HL-60 (cell line): ENCODE measurements at places on chromosomes 7 and 10.

DNA sequence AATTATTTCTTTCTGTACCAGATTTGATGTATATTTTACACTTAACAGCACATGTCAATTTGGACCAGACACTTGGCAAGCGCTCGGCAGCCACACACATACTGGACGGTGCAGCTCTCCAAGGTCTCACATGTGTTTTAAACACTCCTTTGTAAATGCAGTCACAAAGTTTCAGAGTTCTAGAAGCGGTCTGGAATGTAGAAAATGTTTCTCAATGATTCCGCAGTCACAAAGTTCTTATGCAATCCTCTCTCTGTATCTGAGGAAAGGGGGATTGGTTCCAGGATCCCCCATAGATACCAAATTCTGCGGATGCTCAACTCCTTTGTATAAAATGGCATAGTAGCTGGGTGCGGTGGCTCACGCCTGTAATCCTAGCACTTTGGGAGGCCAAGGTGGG is 253.0 kb upstream of the GRB10 start:
- DNase-seq = no peak

DNA sequence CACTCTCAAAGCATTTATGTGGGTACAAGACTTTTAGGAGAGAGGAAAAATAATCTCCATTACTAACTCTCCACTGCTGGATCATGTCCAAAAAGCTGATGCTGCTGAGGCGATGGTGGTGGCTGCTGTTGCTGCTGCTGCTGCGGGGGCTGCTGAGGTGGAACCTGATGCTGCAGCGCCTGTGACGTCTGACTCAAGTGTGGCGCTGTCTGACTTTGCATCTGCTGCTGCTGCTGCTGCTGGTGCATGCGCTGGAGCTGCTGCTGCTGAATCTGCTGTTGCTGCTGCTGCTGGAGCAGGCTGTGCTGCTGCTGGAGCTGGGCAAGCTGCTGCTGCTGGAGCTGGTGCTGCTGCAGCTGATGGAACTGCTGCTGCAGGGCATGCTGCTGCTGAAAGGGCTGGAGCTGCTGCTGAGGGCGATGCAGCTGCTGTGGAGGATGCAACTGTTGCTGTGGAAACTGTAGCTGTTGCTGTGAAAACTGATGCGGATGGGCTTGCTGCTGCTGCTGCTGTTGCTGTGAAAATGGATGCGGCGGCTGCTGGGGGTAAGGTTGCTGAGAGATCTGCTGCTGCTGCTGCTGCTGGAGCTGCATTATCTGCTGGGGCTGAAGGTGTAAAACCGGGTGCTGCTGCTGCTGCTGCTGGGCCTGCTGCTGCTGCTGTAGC is 34.5 kb downstream of the PAXIP1 start:
- no peak for DNase-seq

DNA sequence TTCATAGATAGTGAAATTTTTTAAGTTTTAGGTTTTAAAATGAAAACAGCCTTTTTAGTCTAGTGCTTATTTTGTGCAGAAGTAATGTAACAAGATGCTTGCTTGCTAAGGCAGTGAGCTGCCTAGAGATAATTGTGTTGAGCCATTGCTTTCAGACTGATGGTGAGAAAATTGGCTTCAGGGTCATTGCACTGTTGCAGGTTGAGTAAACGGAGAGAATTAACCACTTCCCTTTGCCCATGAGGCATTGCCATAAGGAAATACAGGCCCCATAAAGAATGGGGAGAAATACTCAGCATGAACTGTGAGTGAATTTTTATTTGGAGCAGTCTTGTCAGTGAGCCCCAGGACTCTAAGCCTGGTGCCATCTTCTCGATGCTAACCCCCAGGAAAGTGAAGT is 140.5 kb downstream of the LRRC4 start:
- peak; percentile 71 for DNase-seq

- DNase-seq = no peak
Measured at GRCh38 chr10:110494532-110494931, 3.2 kb upstream of the DUSP5 start.

DNA sequence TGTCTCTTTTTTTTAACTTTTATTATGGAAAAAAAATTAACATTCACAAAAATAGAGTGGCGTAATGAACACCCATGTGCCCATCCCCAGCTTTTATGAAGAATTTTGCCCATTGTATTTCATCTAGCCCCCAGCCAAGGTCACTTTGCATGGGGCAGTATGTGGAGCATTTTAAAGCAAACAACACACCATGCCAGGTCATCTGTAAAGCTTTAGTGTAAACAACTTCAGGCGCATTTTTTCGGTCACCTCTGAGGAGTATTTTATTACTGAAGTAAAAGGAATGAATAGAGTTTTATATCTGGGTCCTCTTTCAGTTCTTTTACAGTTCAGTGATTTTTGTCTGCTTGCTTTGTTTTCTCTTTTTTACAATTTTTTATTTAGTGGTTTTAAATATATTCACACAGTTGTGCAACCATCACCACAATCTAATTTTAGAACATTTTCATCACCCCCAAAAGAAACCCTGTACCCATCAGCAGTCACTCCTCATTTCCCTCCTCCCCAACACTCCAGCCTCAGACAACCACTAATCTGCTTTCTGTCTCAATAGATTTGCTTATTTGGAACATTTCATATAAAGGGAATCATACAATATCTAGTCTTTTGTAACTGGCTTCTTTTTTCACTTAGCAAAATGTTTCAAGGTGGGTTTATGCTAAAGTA is 87.9 kb downstream of the SLC37A3 start:
- DNase-seq = no peak

DNA sequence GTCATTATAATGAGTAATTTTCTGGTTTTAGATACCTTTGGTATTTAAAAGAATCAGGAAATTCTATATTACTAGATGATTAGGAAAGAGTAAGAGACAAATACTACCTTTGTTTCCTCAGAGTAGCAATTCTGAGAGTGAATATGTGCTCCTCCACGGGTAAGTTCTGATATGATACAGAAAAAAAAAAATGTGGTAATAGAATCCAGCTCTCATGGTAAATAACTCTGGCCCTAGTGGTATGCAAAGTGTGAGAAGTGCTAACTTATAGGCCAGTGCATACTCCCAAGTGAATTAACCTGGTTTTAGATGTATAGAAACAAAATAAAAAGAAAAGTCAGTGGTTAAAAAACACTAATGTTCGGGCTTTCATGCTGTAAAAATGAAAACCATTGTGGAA is 512.6 kb upstream of the SEMA3D start:
- DNase-seq = no peak

- peak; percentile 64 for DNase-seq
Measured at GRCh38 chr10:8137726-8138125, 83.2 kb downstream of the GATA3 start.

DNA sequence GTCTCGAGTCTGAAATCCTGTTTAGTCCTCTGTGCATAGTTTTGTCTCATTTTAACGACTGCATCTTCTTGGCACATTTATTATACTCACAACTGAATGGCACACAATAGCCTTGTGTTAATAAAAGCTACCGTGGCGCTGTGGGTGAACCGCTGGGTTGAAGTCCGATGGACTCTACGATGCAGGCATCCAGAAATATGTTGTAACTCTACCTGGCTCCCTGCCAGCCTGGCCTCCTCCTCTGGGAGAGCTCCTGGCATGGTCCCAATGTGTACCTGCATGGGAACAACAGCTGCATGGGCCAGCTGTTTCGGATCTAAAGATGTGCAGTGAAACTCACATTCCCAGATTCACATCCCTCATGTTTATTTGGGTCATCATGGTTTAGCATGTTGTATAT is 3.7 kb upstream of the DPYSL4 start:
- DNase-seq = no peak

DNA sequence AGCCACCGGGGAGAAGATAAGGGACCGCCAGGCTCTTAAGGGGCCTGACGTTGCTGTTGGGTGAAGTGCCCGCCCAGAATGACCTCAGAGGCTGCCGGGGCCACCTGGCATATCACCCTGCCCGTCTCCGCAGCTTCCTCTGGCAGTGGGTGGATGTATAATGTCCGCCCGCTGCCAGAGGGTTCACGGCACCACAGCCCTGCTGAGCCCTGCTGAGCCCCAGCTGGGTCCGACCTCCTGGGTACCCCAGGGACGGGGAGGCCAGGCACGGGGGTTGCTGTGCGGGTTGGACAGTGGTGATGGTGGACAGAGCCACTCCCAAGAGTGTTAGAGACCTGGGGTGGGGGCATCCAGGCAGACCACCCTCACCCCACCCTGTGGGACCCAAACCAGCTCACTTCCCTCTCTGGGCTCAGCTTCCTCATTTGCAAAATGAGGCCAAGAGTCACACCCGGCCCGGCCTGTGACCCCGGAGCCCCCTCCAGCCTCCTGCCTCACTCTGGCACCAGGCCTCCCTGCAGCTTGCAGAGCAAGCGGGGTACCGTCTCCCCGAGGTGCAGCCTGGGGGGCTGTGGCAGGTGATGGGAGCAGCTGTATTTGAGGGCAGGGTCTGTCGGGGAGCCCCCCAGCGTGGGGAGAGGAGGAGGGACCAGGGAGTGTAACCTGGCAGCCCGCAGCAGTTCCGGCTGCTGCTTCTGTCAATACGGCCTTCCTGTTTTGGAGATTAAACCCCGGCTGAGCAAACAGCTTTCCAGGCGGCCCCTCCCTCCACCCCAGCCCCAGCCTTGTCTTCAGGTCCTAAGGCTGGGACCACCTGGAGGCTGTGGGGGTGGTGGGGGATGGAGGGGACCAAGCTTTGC is 8.4 kb upstream of the LFNG start:
- DNase-seq = peak; percentile 65

GRCh38 chr10:104406715-104407650 is 53.4 kb downstream of the CFAP58 start:
- no peak for DNase-seq

GRCh38 chr7:152202056-152202455 is 176.6 kb downstream of the GALNT11 start:
- no peak for DNase-seq

DNA sequence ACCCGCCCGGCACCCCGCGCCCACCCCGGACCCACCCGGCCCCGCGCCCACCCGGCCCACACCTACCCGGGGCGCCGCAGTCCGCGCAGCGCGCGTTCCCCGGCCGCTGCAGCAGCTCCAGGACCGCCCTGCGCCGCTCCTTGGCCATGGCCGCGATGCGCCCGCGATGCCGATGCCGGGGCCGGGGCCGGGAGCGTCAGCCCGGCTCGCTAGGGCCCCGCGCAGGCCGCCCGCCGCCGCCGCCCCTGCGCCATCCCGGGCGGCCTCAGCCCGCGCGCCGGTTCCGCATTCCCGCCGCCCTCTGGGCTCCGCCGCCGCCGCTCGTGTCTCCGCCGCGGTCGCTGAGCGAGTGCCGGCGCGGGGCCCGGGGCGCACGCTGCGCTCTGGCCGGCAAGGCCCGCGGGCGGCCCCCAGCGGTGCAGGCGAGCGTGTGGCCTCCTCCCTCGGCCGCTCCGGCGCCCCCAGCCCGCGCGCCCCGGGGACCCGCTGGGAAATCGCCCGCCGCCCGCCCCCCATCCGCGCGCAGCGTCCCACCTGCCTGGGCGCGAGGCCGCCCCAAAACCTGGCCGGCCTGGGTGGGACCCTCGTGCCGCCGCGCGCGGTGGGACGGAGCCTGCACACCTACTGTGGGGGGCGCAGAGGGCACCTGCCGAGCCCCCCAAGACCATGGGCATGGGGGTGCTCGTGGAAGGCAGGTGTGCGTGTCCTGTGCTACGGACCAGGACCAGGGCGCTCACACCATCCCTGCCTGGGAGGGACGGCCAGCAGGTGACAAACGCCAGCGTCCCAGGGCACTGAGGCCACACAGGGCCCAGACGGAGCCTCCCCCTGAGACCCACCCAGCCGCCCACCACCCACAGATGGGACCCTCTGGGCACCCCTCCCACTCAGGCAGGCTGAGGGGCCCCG is at the start of gene ADAP1:
ADAP1 (minus strand) TSS at position 351 of the 909 bp plus-strand sequence; CDS start at position 148, 203 bp downstream.
- DNase-seq = peak; percentile 55

DNA sequence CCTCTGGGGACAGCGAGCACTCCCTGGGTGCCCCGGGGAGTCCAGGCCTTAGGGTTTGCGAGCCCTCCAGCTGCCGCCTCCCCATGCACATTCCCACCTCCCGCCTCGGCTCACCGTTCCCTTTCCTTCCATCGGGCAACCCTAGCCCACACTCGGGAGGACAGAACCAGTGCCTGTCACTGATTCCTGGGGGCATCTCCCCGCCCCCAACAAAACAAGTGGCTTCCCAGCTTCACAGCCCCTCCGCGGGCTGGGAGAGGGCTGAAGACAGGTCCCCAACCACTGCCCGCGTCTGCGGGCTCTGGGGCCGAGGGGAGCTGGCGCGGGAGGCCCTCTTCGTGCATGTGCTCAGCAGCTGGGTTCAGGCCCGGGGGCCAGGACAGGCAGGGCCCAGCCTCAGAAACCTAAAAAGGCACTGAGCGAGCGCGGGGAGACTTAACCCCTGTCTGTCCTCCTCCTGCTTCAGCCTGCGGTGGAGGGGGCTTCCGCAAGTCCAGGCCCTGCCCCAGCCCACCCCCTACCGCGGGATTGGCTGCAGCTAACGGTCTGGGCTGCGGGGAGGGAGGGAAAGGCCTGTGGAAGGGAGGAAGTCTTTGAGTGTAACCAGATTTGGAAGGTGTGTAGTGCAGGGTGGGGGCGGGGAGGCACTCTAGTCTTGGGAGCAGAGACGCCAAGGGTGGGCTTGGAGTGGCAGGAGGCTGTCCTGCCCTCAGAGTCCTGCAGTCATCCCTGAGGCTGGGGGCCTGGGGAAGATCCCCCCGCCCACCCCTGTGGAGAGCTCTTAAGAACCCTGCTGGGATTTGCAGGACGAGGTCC is 1.2 kb downstream of the FLNC start:
- DNase-seq = peak; percentile 50

GRCh38 chr10:95792874-95793285 is 36.9 kb downstream of the ENTPD1 start:
- DNase-seq = peak; percentile 46

- no peak for DNase-seq
Measured at GRCh38 chr7:134081695-134082094, 45.4 kb upstream of the LRGUK start.

DNA sequence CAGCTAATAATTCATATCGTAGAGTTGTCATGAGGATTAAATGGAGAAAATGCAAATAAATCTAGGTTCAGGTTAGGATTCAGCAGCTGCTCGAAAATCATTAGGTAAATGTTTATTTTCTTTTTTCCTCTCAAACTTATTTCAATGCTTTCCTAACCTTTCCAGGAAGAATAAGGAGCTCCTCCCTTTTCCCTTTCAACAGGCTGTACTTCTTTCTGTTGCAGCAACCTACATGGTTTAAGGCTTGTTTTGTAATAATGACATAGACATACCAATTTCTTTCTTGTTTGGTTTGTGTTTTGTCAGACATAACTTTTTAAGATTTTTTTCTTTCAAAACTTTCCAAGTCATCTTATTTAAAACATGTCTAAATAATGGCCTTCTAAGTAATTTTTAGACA is 18.2 kb downstream of the GPR141 start:
- DNase-seq = no peak

DNA sequence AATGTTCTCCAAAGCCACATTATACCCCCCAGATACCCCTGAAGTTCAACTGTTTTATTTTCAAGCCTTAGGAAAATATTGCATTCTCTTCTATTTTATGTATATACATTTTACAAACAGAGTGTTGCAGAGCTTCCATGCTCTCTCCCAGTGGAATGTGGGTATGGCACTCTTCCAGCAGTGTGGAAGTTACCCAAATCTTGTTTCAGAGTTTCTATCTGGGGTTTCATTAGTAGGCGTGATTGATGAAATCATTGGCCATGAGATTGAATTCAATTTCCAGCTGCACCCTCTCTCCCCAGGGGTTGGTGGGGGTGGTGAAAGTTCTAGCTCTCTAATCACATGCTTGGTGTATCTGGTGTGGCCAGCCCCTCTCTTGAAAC is 350.4 kb downstream of the RPS24 start:
- DNase-seq = no peak
